ENCODE measurements at places on chromosomes 11 and 22. TPM values are rescaled to one million over a fixed set of nuclear protein-coding genes. Genes with fewer than 3 reads are reported as not detected.

GRCh38 chr11:86606270-86606835 lies 66.1 kb downstream of the ME3 start:
- DNase-seq, result no peak

DNA sequence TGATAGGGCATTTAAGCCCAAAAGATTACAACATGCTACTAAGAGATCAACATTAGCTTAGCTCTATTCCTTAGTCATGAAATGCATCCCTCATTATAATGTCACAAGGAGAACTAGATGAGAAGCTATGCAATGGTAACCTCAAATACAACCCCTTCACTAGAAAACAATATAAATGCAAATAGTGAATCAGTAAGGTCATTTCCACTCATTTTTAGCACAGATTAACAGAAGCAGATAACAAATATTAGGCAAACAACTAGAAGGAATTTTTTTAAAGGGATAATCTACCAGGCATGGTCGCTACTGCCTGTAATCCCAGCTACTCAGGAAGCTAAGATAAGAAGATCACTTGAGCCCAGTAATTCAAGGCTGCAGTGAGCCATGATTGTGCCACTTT lies 28.2 kb downstream of the SIK3 start:
- DNase-seq, result no peak

The CNTF gene
- polyA plus RNA-seq, result 0.59 TPM

DNA sequence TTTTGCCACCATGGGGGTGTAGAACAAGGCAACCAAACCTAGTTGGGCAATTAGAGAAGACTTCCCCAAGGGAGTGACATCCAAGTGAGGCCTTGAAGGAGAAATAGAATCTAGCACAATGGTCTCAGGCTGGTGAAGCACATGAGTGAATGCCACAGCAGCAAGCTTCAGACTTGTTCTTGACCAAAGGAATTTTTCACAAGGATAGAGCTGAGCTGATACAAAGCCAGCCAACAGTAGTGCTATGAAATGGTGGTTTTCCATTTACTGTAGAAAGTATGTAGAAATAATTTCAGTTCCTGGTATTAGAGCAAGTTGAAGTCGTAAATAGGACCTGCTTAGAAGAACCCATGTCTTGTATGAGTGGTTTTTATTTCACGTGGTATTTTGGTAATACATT lies 148.3 kb upstream of the RASSF10 start:
- DNase-seq, result no peak

The MAPK8IP2 gene
- 0.57 TPM for polyA plus RNA-seq

GRCh38 chr11:7442588-7443215 lies 42.6 kb upstream of the OLFML1 start:
- DNase-seq, result peak; percentile 90

GRCh38 chr11:108048269-108048668 lies 39.6 kb downstream of the CUL5 start:
- no peak for DNase-seq
